ENCODE measurements at places on chromosomes 1 and 21. TPM values are rescaled to one million over a fixed set of nuclear protein-coding genes. Genes with fewer than 3 reads are reported as not detected.

WNT3A gene
- not detected for polyA plus RNA-seq

PPIAL4G gene
- not detected for polyA plus RNA-seq

SPRR2D gene
- polyA plus RNA-seq, result not detected

DAB1 gene
- 2.5 TPM for polyA plus RNA-seq

C1QTNF12 gene
- polyA plus RNA-seq, result 0.36 TPM

PLPP3 gene
- 47.7 TPM for polyA plus RNA-seq

FAM131C gene
- 11.5 TPM for polyA plus RNA-seq

FCRL1 gene
- not detected for polyA plus RNA-seq

ADAM30 gene
- not detected for polyA plus RNA-seq

NUAK2 gene
- 0.86 TPM for polyA plus RNA-seq

MINDY1 gene
- polyA plus RNA-seq, result 34.9 TPM

CHAF1B gene
- polyA plus RNA-seq, result 0.61 TPM

GJA9 gene
- polyA plus RNA-seq, result 0.07 TPM

LCE7A gene
- not detected for polyA plus RNA-seq

C1orf167 gene
- polyA plus RNA-seq, result 4.0 TPM

RHOU gene
- 5.2 TPM for polyA plus RNA-seq

UQCRHL gene
- polyA plus RNA-seq, result 11.7 TPM

LCE3E gene
- polyA plus RNA-seq, result not detected

CSF3R gene
- 4.0 TPM for polyA plus RNA-seq

LCA5L gene
- polyA plus RNA-seq, result 0.50 TPM

RGS13 gene
- polyA plus RNA-seq, result 0.14 TPM

NOS1AP gene
- 0.86 TPM for polyA plus RNA-seq

CA6 gene
- polyA plus RNA-seq, result not detected
